Spinal cord (tissue), 10 donors: ENCODE measurements at places on chromosomes 5 and 9.

GRCh38 chr5:69300537-69301203, 31.9 kb downstream of the CCDC125 start:
- DNase-seq: peak; percentile 6

GRCh38 chr9:69582544-69583297, 89.5 kb downstream of the APBA1 start:
- no peak for DNase-seq

DNA sequence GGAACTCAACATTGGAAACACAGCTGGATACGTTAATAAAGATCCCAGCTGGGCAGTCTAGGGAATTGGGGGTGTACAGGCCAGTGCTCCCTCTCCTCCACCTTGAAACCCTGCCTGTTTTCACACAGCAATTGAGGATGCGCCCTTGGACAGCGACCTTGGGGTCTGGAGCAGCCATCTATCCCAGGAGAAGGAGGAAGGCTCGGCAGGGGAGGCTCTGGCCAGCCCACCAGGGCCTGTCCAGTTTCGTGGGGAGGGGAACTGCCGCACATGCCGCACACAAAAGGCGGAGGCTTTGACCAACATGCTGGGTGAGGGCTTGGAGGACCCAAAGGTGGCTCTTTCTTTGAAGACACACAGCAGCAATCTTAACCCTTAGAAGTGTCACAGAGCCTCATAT, 1.4 kb downstream of the COL23A1 start:
- no peak for DNase-seq

GRCh38 chr9:16637218-16637617, 233.3 kb downstream of the BNC2 start:
- DNase-seq: no peak

- DNase-seq: no peak
Measured at GRCh38 chr5:78611126-78611605, 37.4 kb downstream of the LHFPL2 start.

DNA sequence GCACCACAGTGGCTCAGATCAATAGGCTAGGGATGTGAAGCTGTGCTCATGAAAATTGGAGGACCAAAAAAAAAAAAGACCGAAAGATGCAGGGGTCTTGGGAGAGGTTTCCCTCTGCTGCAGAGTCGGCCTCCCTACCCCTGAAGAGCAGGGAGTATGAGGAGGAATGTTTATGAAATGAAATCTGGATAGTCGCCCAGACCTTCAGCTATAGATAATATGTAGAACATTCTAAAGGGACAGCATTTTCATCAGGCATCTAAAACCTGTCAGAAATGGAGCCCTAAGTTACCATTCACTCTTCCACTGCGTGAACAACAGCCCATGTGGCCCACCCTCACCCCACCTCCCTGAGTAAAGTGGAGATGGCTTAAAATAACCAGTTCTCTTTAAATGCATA, 122.9 kb downstream of the TMEM174 start:
- no peak for DNase-seq

DNA sequence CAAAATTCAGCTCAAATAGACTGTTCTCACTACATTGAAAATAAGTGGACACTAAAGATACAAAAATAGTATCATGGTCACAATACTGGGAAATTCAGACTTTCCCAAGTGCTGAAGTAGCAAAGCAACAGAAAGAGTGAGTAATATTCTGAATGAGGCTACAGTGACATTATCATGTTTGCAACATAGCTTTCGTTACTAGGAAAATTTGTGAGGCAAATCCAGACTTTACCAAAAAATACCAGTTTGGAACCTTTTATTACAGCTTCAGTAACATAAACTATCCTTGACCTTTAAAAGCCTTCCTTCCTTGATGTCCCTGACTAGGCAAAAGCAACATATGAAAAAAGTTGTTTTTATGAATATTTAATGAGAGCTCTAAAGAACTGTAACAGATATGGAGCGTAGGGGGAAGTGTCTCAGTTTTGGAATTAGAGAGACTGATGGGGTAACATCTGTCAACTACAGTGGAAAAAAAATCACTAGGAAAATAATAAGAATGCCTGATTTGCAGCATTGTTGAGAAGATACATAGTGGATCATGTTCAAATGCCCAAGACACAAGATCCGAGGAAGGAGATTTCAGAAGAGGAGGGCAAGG, 312.9 kb downstream of the ADGRV1 start:
- no peak for DNase-seq

GRCh38 chr5:138905541-138905940, 30.4 kb upstream of the LRRTM2 start:
- DNase-seq: no peak

DNA sequence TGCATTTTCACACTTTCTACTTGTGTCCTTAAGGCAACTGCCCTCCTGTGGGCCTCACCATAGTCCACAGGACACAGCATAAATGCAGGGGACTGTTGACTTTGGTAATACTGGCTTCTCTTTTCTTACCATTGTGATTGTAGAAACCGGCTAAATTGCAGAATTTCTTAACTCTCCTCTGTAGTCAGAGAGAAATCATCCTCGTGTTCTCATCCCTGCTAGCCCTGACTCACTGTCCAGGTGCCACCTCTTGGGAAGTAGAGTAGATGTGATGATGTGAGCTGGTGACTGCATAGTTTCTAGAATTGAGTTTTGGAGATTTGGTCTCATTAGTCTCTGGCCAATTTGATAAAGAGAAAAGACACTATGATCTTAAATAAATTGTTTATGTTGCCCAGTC, 5.5 kb downstream of the PHF24 start:
- DNase-seq: no peak

- DNase-seq: no peak
Measured at GRCh38 chr9:16719921-16720320, 150.5 kb downstream of the BNC2 start.

DNA sequence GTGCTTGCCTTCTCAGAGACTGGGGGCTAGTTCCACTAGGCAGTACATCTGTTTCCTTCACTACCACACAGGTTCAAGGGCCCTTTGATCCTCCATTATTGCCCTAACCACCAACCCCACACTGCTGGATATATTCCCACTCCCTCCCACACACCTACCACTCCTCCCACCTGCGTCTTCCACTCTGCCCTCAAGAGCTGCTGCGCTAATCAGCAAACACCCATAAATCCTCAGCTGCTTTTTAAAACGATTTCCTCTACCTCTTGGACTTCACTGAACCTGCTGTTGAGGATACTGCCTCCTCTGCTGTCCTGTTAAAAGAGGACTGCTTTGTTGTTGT, 120.9 kb downstream of the MAPKAP1 start:
- DNase-seq: no peak

DNA sequence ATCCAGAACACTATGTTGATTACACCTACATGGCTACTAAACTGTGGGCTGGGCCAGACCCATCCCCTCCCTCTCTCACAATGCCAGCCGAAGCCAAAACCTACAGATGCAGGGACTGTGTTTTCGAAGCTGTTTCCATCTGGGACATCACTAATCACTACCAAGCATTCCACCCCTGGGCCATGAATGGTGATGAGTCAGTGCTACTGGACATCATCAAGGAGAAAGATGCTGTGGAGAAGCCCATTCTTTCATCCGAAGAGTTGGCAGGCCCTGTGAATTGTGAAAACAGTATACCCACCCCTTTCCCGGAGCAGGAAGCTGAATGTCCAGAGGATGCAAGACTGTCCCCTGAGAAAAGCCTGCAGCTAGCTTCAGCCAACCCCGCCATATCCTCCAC, 65.0 kb downstream of the ZNF462 start:
- no peak for DNase-seq

GRCh38 chr9:84945878-84946538, 276.5 kb downstream of the NTRK2 start:
- DNase-seq: no peak

DNA sequence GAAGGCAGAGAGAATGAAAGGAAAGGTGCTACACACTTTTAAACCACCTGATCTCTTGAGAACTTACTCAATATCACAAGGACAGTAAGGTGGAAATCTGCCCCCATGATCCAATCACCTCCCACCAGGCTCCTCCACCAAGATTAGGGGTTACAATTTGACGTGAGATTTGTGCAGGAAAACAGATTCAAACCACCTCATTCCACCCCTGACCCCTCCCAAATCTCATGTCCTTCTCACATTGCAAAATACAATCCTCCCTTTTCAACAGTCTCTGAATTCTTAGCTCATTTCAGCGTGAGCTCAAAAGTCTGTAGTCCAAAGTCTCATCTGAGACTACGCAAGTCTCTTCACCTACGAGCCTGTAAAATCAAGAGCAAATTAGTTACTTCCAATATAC, 768.3 kb upstream of the COX7C start:
- DNase-seq: no peak

DNA sequence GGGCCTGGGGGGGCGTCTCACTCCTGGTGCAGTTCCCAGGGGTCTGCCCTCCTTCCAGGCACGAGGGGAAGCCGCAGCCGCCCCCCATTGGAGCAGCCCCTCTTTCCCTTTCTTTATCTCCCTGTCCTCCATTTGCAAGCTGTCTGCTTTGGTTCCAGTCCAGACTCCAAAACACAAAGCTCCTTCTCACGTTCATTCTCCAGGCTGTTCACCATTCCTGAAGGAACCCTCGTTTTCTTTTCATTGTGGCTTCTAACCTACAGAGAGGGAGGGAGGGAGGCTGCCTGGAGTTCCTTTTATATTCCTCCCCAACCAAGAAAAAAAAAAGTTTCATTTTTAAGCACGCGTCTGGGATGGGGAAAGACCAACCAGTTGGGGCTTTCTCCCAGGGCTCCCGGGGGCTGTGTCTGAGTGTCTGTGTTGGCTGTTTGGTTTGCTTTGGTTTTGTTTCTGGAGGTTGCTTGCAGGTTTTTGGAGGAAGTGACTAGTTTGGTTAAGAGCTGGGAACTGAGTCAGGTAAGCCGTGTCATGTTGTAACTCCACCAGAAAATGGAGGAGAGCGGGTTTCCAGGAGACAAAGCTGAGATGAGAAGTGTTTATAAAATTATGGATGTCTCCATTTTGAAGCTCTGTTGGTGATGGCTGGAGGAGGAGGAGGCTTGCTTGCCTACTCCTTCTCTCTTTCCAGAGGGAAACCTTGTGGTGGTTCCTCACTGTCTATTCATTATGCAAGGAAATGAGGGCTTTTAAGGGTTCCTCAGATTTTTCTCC, 1.6 kb downstream of the ZNF462 start:
- DNase-seq: peak; percentile 87

- peak; percentile 97 for DNase-seq
Measured at GRCh38 chr5:88674356-88675167, 208.4 kb downstream of the MEF2C start.

DNA sequence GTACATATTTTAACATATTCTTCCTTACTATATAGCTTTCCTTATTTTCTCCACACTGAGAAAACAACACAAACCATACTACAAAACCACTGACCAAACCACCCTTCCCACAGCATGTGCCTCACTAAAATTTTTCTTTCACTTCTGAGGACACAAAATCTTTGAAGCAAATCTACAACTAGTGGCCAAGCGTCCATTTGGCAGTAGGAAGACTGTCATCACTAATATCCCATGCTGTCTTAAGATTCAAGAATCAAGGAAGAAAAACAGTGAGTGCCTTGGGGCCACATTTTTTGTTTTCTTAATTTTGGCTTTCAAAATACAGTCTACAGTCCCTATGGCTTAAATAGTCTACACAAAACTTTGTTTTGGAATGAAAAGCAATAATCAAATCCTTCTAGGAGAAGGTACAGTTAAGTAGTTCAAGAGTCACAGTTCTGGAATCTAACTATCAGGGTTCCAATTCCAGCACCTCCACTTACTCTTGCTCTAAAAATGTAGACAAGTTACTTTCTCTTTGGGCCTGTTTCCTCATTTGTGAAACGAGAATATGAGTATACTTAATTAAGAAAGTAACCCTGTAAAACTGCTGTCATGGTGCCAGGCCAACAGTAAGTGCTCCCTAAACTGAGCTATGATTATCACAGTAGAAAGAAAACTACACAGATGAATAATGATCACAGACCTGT, 227.9 kb downstream of the BNC2 start:
- DNase-seq: no peak

- no peak for DNase-seq
Measured at GRCh38 chr9:32703635-32704034, 68.2 kb upstream of the TAF1L start.

DNA sequence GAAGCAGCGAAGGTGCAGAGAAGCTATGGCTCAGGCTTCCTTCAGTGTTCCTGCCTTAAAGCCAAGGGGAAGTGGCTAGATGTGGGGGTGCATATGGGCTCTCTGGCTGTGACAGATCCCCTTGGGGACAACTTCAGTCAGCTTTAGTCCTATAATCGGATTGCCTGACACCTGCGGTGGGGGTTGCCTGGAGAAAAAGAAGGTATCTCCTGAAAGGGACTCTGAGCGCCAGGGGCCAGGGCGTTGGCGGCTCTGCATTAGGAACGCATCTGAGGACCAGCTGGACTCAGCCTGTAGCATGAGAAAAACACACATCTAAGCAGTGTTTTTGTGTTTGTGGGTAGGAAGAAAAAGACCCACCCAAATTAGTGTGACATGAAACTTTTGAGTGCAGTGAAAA, 84.3 kb upstream of the OTULINL start:
- DNase-seq: no peak

DNA sequence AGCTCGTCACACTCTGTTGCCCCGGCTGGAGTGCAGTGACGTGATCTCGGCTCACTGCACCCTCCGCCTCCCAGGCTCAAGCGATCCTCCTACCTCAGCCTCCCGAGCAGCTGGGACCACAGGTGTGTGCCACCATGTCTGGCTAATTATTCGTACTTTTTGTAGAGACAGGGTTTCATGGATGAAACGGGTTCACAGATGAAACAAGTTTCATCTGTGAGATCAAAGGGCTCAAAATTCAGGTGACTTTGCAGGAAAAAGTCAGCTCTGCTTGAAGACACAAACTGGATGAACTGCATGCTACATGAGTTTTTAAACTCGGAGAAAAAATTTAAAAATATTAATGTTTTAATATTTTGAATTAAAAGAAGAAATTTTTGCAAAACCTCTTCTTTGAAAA, 24.5 kb downstream of the ABHD17B start:
- DNase-seq: no peak

- no peak for DNase-seq
Measured at GRCh38 chr5:3862906-3863305, 267.3 kb downstream of the IRX1 start.

- peak; percentile 43 for DNase-seq
Measured at GRCh38 chr5:160619381-160619780, 197.7 kb downstream of the PTTG1 start.

DNA sequence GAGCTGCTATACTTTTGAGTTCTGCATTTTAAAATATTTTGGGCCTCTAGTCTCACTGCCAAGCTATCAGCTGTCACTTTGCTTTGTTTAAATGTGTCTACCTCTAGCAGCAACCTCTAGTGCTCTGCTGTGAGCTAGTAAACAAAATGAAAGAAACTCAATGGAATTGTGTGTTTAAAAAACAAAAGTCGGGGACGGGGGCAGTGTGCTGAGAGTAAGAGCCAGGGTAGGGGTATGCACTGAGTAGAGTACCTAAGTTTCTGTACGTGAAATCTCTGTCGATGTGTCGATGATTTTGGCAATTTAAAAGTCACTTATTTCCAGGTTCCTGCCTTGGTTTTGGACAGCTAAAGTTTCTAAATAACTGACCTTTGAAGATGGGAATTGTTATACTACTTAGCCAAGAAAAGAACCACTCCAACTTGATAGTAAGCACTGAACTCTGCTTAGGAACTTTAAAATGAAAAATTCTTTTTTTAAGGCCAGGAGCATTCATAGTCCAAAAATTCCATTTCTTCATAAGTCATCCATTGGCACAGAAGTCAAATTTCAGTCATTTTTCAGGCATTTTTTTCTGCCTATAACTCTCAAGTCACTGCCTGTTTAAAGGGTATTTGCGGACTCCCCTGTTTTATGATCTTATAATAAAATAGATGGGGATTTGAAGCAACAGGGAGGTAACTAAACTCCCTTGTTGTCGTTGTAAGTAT, 111.5 kb downstream of the SAXO1 start:
- no peak for DNase-seq

- DNase-seq: no peak
Measured at GRCh38 chr5:89397096-89397495, 514.1 kb upstream of the MEF2C start.

- no peak for DNase-seq
Measured at GRCh38 chr9:110655754-110656641, 12.6 kb upstream of the MUSK start.
